ENCODE measurements at places on chromosomes 6 and 20. TPM values are rescaled to one million over a fixed set of nuclear protein-coding genes. Genes with fewer than 3 reads are reported as not detected.

GRCh38 chr6:150730801-150731457 is 131.2 kb downstream of the PLEKHG1 start:
- peaks cover 3% of the 10 kb centered on the region for H3K27me3 ChIP-seq
- no peak overlapping the region for H3K4me3 ChIP-seq
- no peak for DNase-seq
- no peaks in the 10 kb centered on the region for H3K36me3 ChIP-seq
- no peaks in the 10 kb centered on the region for H3K4me1 ChIP-seq

- no peaks in the 10 kb centered on the region for H3K27me3 ChIP-seq
- no peak overlapping the region for H3K27ac ChIP-seq
- H3K36me3 ChIP-seq, result peaks cover 56% of the 10 kb centered on the region
- peaks cover 3% of the 10 kb centered on the region for H3K4me1 ChIP-seq
- no peak overlapping the region for H3K4me3 ChIP-seq
Measured at GRCh38 chr6:89690944-89691324, 52.4 kb upstream of the LYRM2 start.

DNA sequence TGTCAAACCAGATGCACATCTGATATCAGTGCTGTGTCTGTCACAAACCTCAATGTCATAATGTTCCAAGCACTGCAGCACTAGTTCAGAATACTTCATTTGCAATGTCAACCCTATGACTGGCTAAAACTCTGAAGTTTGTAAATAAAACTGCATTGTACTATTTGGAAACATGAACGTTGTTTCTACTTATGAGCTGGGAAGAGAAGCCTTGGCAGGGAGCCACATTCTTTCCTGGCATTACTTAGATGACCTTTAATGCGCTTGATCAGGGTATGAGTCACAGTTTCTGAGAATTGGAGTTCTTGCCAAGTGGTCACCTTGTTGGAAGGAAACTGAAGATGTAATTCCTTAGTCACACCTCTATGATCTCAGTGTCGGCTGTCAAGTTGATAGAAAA is 664.8 kb upstream of the MMS22L start:
- no peaks in the 10 kb centered on the region for H3K27me3 ChIP-seq
- H3K27ac ChIP-seq, result no peak overlapping the region
- H3K4me3 ChIP-seq, result no peak overlapping the region
- DNase-seq, result no peak
- H3K4me1 ChIP-seq, result no peaks in the 10 kb centered on the region
- H3K36me3 ChIP-seq, result no peaks in the 10 kb centered on the region

The UBD gene
- total RNA-seq, result not detected

DNA sequence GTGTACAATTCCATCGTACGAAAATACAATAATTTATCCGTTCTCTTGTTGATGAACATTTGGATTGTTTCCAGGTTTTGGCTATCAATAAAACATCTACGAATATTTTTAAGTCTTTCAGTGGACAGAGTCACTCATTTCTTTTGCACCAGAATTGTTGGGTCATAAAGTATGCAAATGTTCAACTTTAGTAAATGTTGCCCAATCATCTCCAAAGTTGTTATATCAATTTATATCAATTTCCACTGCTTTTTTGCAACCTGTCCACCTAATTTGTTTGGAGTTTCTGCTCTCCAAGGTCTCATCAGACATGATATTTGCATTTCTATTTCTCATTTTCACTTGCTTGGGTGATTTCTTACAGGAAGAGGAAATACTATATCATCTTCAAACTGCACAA is 10.5 kb downstream of the TMEM239 start:
- no peak overlapping the region for H3K4me3 ChIP-seq
- H3K36me3 ChIP-seq, result no peaks in the 10 kb centered on the region
- H3K27ac ChIP-seq, result no peak overlapping the region
- peaks cover 8% of the 10 kb centered on the region for H3K27me3 ChIP-seq
- no peak for DNase-seq
- peaks cover 22% of the 10 kb centered on the region for H3K4me1 ChIP-seq

The PRL gene
- total RNA-seq, result not detected

The FBXO9 gene
- total RNA-seq, result 58.7 TPM

The ULBP1 gene
- 2.7 TPM for total RNA-seq

The ANKRD6 gene
- 2.9 TPM for total RNA-seq

GRCh38 chr6:135438907-135439535 is 58.5 kb downstream of the AHI1 start:
- peaks cover 20% of the 10 kb centered on the region for H3K4me1 ChIP-seq
- no peak for DNase-seq
- peaks cover 18% of the 10 kb centered on the region for H3K36me3 ChIP-seq
- no peak overlapping the region for H3K4me3 ChIP-seq

GRCh38 chr6:41163419-41163717 is 452 bp upstream of the TREM2 start:
- no peaks in the 10 kb centered on the region for H3K4me1 ChIP-seq
- H3K36me3 ChIP-seq, result no peaks in the 10 kb centered on the region
- H3K4me3 ChIP-seq, result no peak overlapping the region
- no peak overlapping the region for H3K27ac ChIP-seq
- DNase-seq, result no peak

GRCh38 chr20:13338999-13339411 is 117.9 kb downstream of the ISM1 start:
- no peaks in the 10 kb centered on the region for H3K36me3 ChIP-seq
- H3K4me3 ChIP-seq, result no peak overlapping the region
- DNase-seq, result no peak

DNA sequence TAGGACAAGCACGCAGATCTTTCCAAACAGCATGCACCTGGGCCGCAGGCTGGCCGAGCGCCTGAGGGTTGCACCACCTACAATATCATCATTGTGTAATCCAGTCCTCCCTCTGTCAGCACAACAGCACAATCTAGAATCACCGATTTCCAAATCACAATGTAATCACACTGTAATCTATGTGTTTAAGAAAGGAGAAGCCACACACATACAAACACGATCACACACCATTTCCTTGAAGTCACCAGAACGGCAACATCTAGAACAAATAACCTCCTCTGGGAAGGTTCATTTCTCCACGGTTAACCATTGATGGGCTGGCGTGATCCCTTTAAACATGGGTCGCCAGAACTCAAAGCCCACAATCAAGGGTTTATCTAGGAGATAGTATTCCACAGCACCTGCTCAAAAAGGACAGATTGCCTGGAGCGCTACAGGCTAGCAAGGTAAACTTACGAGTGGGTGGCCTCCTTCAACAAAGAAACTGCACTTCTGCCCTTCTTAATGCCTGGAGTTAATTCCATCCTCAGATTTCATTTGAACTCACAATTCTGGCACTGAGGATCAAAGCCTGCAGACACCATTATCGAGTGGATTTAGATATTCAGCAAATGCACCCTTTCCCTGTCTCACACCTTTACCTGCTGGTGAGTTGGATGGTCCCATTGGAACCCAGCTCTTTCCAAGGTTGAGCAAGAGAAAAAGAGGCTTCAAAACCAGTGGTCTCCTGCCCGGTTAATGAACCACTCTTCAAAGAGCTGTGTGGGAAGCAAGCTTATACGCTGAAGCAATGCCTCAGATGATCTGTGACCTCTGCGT is 83.8 kb upstream of the FOXQ1 start:
- peaks cover 12% of the 10 kb centered on the region for H3K27me3 ChIP-seq
- H3K36me3 ChIP-seq, result no peaks in the 10 kb centered on the region
- no peaks in the 10 kb centered on the region for H3K4me1 ChIP-seq
- H3K4me3 ChIP-seq, result no peak overlapping the region
- no peak for DNase-seq
- H3K27ac ChIP-seq, result no peak overlapping the region

DNA sequence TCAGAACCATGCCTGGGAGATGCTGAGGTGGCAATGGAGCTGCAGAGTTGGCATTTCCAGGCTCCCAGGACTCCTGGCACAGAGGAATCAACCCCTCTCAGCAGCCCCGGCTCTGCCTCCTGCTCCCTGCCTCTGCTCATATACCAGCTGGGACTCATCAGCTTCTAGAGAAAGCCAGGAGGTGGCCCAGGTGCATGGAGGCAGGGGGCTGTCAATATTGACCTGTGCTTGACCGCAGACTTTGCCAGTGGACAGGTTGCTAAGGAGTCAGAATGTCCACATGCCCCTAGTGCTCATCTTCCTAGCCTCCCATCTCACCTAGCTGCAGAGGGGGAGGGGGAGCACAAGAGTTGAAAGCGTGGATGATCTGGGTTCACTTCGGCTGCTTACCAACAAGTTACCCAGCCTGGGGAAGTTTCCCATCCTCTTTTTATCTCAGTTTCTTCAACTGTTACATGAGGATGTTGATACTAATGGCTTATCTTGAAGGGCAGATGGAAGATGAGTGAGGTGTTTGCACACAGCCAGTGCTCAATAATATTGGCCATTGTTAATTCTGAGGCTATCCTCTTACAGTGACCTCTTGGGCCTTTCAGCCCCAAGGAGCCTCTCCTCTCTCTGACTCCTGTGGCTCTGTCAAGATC is 9.2 kb upstream of the SCRT2 start:
- no peak overlapping the region for H3K4me3 ChIP-seq
- peaks cover 9% of the 10 kb centered on the region for H3K27me3 ChIP-seq
- DNase-seq, result no peak
- no peak overlapping the region for H3K27ac ChIP-seq
- no peaks in the 10 kb centered on the region for H3K4me1 ChIP-seq
- H3K36me3 ChIP-seq, result no peaks in the 10 kb centered on the region

- no peak overlapping the region for H3K27ac ChIP-seq
- H3K36me3 ChIP-seq, result no peaks in the 10 kb centered on the region
- H3K4me1 ChIP-seq, result peaks cover 60% of the 10 kb centered on the region
- DNase-seq, result peak; percentile 88
- H3K27me3 ChIP-seq, result peaks cover 83% of the 10 kb centered on the region
Measured at GRCh38 chr20:38726804-38727606, 2.7 kb downstream of the SLC32A1 start.

The CLPSL2 gene
- not detected for total RNA-seq

The TAAR1 gene
- total RNA-seq, result not detected

DNA sequence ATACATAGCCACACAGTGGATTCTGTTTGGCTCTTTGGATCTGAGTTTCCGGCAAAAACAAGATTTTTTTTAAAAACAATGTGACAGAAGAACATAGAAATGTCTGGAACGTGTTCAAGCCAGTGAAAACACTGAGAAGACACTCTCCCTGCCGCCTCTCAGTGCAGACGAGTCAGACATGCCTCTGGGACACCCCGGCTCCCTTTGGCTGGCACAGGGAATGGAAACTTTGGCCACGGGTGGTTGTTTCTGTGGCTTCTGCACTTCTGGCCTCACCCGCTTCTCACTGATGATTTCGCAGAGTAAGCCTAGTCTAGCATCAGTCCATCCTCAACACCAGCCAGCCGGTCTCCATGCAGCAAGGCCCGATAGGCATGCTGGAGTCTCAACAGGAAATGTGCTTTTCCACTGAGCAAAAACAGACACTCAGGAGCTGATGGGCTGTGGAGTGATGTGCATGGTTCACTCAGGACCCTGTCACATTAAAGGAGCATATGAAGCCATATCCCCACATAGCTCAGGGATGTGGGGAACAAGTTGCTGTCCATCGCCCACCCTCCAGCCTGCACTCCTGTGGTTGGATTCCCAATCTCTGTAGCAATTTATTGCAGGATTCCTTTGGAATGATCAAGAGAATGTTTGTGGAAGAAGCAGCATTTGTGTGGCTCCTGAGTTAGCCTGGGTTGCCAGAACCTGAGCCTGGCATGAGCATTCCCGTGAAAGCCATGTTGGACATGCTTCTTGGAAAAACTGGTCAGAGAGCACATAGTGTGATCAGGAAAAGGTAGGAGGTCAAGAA is 262.0 kb upstream of the RIN2 start:
- peaks cover 2% of the 10 kb centered on the region for H3K4me1 ChIP-seq
- peaks cover 2% of the 10 kb centered on the region for H3K27me3 ChIP-seq
- no peak overlapping the region for H3K27ac ChIP-seq
- H3K36me3 ChIP-seq, result no peaks in the 10 kb centered on the region
- no peak for DNase-seq
- H3K4me3 ChIP-seq, result no peak overlapping the region

The RAD21L1 gene
- total RNA-seq, result not detected

DNA sequence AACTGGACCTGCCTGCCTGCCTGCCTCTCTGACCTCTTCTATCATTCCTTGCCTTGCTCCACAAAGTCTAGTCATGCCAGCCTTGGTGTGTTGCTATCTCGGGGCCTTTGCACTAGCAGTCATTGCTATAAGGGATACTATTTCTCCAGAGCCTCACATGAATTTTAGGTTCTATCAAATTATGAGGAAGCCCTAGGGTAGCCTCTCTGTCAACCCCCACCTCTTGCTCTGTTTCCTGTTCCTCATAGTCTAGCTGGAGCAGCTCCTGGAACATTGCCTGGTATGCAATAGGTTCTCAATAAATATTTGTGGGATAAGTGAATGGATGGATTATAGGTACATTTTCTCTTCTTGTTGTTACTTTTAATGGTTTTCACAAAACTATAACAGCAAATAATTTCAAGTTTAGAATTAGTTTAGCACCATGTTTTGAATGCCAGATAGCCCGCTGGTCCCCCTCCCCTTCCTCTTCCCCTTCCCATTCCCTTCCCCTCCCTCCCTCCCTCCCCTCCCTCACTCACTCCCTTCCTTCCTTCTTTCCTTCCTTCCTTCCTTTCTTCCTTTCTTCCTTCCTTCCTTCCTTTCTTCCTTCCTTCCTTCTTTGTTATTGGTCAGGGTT is 46.9 kb upstream of the DTNBP1 start:
- H3K27ac ChIP-seq, result no peak overlapping the region
- no peak for DNase-seq
- no peaks in the 10 kb centered on the region for H3K36me3 ChIP-seq
- no peak overlapping the region for H3K4me3 ChIP-seq
- H3K4me1 ChIP-seq, result peaks cover 10% of the 10 kb centered on the region

GRCh38 chr6:110067837-110068591 is 89.9 kb downstream of the GPR6 start:
- no peaks in the 10 kb centered on the region for H3K4me1 ChIP-seq
- no peak overlapping the region for H3K4me3 ChIP-seq
- no peak overlapping the region for H3K27ac ChIP-seq
- H3K36me3 ChIP-seq, result no peaks in the 10 kb centered on the region

DNA sequence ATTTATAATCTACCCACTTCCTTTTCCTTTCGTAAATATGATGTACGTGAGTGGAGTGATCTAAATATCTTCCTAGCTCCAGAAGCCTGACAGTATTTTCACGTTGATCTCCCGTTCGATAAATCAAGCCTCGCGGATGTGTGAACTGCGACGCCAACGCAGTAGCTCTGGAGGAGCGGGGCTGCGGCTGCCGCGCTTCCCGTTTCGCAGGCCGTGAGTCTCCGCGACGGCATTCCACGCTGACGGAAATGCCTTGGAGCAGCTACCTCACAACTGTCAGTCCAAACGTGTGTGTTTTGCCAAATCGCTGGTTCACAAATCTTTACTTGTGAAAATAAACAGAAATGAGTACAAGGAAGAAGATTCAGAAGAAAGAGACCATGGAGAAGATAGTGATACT is 41.2 kb downstream of the BTBD3 start:
- H3K27ac ChIP-seq, result no peak overlapping the region
- H3K36me3 ChIP-seq, result no peaks in the 10 kb centered on the region
- H3K4me3 ChIP-seq, result no peak overlapping the region
- peaks cover 2% of the 10 kb centered on the region for H3K27me3 ChIP-seq
- no peak for DNase-seq
- peaks cover 3% of the 10 kb centered on the region for H3K4me1 ChIP-seq

The OTOR gene
- not detected for total RNA-seq
